RPMI8226 (cell line): ENCODE measurements at places on chromosomes 5 and 9.

GRCh38 chr5:130526708-130527107 is 622.4 kb downstream of the CHSY3 start:
- DNase-seq, result no peak

DNA sequence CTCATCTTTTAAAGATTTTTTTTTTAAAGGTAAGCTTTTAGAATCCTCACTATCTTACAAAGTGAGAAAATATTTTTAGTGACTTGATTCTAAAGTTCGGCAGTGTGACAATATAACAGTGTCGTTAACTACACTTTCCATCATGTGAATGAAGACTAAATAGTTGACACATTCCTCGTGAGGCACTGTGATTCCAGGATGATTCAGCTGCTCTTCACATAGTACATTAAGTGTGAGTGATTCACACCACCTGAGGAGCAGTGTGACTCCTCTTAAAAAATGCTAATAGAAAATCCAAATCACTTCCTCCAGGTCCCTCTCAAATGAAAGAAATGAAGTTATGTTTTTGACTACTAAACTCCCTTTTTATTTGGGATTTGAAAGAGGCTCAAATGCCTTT is 589.5 kb downstream of the GABRG2 start:
- no peak for DNase-seq

- DNase-seq, result peak; percentile 66
Measured at GRCh38 chr9:105881654-105882349, 187.5 kb downstream of the TMEM38B start.

DNA sequence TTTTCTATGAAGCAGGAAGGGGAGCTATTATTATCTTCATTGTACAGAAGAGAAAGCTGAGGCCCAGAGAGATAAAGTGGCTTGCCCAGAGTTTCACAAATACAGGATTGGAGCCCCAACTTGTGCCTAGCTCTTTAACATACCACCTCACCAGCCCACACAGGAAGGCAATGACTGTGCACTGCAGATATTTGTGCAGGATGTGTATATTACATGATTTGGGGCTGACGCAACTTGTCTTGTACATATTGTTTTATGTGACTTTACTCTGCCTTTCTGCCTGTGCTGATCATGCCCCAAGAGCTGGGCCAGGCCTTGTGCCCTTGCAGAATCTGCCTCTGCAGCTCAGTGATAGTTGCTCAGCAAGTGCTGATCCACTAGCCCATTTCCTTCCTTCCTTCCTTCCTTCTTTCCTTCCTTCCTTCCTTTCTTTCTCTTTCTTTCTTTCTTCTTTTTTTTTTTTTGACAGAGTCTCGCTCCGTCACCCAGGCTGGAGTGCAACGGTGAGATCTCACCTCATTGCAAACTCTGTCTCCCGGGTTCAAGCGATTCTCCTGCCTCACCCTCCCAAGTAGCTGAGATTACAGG is 106.6 kb upstream of the TBCA start:
- DNase-seq, result no peak
